ENCODE measurements at places on chromosomes 1 and 21.

DNA sequence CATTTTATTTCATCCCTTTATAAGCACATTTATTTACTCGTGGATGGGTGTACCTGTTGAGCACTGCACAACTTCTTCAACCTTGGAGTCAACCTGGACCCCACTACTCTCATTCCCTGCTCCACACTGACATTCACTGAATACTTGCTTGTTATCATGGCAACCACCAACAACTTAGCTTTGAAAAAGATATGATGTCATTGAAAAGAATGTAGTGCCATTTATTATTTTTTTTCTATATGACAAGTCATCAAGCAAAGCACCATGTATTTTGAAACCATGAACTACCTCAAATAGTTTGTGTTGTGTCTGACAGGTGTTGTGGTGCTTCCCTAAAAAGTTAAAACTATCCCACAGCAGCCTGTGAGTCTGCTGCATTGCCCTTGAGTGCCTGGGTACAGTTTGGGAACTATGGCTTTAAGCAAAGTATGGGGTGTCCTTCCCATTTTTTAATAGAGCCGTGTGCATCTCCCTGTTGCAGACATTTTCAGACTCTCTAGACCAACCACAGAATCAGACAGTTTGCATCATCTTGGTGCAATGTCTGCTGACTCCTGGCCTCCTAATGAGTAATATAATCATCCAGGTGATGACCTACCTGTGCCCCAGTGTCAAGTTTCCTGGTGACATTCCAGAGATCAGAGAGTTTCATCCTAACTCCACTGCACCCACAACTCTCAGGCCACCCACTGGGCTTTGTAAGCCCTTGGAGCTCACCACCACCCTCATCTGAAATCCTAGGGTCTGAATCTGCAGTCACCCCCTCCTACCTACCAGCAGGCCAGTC is 339.7 kb upstream of the PROX1 start:
- no peak for DNase-seq

DNA sequence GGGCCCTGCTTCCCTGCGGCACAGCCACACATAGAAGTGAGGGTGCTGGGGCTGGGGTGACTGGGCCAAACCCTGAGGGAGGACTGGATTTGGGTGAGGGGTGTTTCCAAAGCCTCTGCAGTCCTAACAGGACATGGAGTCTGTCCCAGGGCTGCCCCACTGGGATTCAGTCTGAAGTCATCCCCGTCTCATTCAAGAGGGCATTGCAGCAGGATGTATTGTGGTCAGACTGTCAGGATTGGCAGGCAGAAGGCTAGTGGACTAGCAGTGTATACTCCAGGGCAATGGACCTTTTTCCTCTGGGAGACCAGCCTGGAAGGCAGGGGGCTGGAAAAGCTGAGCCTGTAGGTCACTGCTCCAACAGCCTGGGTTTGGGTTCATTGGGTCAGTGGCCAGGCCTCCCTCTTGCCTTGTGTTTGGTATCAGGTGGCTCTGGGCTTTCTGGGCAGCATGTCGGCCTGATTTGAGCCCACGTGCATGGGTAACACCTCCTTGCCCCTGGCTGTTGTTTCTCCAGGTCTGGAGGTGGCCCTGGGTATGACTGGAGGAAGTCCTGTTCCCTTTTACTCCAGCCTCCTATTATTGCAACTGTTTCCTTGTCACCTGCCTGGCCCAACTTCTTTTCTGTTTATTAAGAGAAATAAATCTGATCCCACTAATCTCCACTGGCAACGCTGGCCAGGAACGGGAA is 41.0 kb upstream of the SYNC start:
- no peak for DNase-seq

GRCh38 chr1:214566158-214567104 is 15.0 kb upstream of the PTPN14 start:
- DNase-seq = no peak

- DNase-seq = no peak
Observed at GRCh38 chr1:48214820-48215219, 7.7 kb upstream of the SLC5A9 start.

GRCh38 chr1:11781297-11781696 is 19.3 kb downstream of the C1orf167 start:
- no peak for DNase-seq

DNA sequence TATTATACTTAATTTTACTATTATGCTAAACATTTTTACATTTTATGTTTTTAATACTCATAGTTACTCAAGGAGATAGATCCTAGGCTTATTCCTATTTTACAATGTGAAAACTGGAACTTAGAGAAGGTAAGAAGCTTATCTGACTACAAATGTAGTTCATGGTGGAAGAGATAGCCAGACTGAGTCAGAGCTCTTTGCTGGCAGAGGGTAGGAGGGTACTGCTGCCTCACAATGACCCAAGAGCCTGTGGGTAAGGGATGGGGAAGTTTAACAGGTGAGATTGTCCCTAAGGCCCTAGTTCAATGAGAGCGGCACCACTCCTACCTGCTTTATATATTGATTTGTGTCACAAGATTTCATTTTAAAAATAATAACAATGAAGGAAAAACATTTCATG is 34.1 kb upstream of the NEK7 start:
- DNase-seq = no peak

DNA sequence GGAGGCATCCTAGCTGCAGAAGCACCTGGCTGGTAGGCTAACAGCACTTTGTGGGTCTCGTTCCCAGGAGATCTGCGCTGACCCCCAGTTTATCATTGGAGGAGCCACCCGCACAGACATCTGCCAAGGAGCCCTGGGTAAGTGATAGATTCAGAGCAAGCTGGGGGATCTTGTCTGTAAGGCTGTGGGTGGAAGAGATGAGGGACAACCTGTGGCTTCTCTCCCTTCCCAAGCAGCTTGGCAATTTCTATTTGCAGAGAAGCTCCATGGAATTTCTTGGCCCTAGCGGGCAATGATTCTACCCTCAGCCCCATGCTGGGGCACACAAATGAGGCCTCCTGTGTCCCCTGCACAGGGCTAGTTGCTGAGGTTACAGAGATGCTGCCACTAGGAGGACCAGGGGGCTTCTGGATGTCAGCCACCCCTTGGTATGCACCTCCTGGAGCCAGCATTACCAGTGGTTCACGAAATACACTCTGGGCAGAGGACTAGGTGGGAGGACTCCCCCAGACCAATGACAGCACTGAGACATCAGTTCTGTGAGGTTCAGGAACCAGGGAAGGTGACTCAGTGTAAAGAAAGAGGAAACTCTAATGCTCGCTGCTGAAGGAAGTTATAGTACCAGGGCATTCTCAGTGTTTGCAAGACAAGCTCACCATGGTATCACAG is 5.5 kb downstream of the CAPN2 start:
- no peak for DNase-seq

DNA sequence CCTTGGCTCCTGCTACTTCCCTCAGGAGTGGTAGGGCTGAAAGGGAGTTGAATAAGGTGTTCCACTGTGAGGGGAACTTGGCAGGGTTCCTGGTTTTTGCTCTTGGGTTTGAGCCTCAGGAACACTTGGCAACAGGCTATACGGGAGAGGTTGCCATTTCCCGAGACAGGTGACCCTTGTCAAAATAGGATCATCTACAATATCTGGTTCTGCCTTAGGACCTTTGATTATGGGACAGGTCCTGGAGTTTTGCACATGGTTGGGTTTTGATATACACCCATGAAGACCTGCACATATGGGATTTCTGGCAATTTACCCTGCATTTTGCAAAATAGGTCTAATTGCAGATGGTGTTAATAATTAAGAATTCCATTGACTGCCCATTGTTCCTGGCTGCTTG is 31.1 kb downstream of the YY1AP1 start:
- no peak for DNase-seq

GRCh38 chr1:77976433-77977076 is 2.3 kb downstream of the FUBP1 start:
- DNase-seq = no peak

GRCh38 chr1:168373869-168374268 is 93.2 kb downstream of the TBX19 start:
- no peak for DNase-seq

GRCh38 chr1:151989211-151989862 is 4.3 kb downstream of the S100A10 start:
- DNase-seq = no peak

- DNase-seq = no peak
Observed at GRCh38 chr1:42730988-42731387, 9.0 kb downstream of the CLDN19 start.

DNA sequence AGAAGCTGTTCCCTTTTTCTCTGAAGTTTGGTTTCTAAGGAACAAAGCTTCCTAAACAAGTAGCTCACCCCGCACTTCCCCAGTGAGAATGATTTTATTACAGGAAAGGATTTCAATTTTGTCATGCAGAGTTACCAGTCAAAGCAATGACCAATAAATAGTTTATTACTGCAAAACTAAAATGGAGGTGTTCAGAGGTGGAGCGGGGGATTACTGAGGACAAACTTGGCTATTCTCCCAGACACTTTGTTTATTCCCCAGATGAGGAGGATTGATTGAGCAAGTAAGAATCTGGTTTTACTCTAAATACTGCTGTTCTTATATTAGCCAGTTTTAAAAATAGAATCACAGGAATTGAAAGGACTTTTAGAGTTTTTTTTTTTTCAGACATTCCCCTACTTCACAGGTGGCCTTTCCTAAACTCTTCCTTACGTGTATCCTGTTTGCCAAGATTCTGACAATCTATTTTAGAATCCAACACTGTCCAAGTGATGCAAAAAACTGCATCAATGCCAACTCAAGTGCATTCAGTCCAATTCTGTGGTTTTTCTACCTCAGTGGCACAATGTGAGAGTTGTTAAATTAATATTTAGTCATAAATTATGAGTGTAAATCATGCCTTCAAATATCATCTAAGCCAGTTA is 136.1 kb downstream of the TNFSF18 start:
- no peak for DNase-seq

- DNase-seq = no peak
Observed at GRCh38 chr1:2406451-2407041, 5.8 kb downstream of the PEX10 start.

DNA sequence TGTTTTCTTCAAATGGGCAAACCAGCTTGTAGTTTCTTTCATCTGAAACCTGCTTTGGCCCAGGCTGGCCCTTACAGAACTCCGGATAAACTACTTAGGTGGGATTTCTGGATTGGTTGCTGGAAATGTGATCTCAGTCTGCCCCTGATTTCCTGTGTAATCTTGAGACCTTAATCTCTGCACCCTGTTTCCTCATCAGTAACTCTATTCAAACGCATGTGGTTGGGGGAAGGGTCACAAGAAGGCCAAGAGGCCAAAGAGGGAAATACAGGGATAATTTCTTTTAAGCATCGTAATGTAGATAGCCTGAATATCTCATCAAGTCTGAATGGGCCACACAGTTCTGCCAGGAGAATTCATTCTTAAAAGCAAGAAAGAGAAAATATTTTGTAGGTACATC is 483.6 kb downstream of the LTN1 start:
- no peak for DNase-seq

GRCh38 chr1:170354246-170354645 is 177.7 kb upstream of the GORAB start:
- no peak for DNase-seq

DNA sequence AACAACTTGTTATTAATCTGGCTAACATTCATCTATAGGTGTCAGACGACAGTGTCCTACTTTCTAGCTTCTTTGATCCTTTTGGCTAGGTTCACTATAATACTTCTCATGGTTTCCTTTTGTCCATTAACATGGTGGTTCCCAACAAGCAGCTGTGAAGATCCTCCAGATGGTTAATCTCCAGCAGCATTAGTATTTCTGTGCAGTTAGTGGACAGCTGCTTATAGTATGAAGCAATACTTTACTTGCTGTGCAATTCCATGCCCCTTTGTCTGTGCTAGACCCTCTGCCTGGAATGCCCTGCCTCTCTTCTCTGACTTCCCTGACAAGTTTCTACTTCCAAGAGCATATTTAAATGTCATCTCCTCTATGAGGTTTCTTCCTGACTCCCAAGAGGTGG is 41.7 kb upstream of the ARHGAP29 start:
- no peak for DNase-seq

DNA sequence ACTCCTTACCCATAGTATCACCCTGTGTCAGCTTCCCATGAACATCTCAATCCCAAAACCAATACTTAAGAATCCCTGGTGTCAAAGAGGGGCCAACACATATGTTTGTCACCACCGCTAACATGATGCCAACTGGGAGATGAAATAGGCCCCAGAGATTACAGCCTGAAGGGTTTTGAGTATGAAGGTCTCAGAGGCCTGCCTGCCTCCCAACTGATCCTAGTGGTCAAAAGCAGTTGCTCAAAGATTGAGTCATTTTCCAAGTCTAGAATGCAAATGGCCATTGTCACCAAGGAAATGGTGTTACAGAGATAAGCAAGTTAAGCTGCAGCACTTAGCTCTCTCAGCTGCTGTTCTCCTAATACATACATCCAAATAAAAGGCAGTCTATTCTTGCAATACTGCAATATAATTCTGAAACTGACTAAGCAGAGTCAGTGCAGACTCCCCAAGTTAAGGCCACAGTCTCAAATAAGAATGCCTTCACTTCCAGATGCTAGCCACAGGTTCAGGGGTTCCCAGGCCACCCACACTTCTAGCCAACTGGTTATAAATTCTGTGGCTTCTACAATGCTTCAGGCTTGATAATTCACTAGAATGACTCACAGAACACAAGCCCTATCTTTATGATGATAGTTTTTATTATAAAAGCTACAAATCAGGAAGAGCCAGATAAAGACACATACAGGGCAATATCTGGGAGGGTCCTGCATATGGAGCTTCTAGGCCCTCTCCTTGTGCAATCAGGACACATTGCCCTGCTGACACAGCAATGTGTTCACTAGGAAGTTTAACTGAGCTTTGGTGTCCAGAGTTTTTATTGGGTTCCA is 18.7 kb downstream of the DUSP10 start:
- no peak for DNase-seq

- no peak for DNase-seq
Observed at GRCh38 chr1:70790232-70790923, 257.2 kb downstream of the PTGER3 start.

DNA sequence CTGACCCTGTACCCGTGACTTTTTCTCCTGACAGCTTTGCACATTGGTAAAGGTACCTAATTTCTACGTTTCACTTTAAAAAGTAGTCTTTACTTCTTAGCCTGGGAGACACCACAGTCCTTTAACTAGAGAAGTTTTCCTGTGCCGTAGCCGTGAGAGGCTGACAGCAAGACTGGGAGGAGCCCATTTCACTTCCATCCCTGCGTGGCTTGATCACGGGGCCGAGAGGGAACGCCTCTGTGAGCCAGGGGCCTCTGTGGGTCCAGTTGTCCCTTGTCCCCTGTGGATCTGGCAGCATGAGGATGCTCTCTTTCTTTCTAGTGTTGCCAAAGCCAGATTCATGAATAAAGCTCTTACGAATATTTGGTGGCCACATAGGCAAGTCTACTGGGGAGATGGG is 21.6 kb downstream of the PCP4 start:
- no peak for DNase-seq

DNA sequence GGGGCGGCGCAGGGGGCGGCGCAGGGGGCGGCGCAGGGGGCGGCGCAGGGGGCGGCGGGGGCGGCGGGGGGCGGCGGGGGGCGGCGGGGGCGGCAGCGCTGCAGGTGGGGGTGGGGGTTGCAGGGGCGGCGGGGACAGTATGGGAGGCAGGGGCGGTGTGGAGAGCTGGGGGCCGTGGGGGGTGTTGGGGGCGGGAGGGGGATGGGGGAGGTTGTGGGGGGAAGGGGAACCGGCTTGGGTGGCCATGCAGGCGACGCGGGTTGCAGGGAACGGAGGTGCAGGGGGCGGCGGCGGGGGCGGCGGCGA is 13.0 kb upstream of the SLC19A1 start:
- DNase-seq = no peak

Data from naive thymus-derived CD4-positive, alpha-beta T cell (primary cell).